HCT116 (cell line): ENCODE measurements at places on chromosomes 7 and 10. TPM values are rescaled to one million over a fixed set of nuclear protein-coding genes. Genes with fewer than 3 reads are reported as not detected.

- DNase-seq = no peak
These were observed 106.8 kb upstream of the CTTNBP2 start for GRCh38 chr7:117979954-117980497.

DNA sequence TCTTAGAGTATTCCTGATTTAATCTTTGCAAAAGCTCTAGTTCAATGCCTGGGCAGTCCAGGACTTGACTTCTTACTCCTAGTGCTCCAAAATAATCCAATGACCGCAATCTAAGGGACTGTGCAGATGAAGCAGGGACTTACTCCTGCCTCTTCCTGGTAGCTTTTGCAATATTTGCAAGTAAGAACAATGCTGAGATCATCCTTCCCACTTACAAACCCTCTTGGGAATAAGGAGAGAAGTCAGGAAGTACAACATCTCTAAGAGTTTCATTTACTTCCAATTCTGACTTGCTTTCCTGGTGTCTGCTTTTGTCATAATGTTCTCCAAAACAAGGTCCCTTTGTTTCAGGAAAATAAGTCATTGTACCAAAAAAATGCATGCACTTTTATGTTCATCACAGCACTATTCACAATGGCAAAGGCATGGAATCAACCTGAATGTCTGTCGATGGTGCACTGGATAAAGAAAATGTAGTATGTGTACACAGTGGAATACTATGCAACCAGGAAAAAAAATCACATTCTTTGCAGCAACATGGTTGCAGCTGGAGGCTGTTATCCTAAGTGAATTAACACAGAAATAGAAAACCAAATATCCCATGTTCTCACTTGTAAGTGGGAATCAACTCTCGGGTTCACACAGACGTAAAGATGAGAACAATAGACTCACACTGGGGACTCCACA, 7.1 kb upstream of the KCNMA1 start:
- DNase-seq = no peak

DNA sequence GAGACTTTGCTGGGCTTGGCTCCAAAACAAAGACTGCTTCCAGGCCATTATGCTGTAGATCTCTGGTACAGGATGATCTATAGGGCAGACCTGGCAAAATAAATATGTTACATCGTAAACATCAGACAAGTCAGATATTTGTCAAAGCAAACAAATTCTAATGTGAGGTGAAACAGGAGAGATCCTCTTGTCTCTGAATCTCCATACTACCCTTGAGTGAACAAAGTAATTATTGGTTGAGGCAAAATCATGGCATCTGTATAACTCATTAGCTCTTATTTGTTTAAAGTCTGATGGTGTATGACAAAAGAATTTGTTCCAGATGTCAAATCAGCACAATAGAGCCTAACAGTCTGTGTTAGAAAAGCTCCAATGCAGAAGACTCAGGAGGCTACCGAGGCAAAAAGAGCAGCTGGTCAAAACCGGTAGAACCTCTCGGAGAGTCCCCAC, 1291.5 kb downstream of the TYW1 start:
- no peak for DNase-seq

- no peak for DNase-seq
These were observed 62.0 kb downstream of the SUFU start for GRCh38 chr10:102565793-102566192.

DNA sequence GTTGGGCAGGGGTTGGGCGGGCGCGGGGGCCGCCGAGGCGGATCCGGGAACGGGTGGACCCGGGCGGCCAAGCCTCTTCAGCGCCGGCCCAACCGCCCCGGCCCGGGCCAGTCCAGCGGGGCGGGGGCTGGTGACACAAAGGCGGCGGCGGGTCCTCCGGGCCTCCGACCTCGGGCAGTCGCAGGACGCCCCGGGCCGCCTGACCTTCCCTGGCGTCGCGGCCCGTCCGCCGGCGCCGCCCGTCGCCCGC, 54.2 kb downstream of the METTL2B start:
- DNase-seq = no peak

DNA sequence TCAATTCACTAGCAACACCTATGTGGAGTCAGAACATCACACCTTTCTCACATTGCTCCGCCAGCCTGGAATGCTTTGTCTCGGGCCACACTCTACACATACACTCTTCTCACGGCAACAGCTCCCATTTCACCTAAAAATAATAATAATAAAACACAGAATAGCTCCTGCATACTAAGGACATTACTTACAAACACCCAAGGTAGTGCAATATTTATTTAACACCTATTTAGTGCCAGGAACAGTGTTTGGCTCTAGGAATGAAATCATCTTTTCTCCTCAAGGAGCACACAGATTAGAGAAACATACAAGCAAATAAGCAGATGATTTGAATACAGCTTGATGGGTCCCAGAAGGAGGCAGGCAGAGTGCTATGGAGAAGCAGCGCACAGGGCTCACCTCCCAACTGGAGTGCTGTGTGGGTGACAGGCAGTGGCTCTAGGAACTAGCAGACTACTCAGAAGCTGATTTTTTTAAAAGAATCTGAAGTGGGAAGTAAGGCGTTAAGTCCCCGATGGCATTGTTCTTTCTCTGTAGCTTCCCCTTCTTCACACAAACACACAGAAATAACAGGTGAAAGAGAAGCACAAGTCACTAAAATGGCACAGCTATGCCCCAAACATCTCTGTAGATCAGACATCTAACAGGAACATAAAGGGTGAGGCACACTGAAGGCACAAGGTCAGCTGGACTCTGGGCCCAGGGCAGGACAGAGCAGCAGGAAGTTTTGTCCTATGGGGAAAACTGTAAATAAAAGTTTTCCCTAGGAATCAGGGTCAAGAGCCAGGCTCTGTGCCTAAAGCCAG, 16.7 kb downstream of the USP6NL start:
- no peak for DNase-seq

DNA sequence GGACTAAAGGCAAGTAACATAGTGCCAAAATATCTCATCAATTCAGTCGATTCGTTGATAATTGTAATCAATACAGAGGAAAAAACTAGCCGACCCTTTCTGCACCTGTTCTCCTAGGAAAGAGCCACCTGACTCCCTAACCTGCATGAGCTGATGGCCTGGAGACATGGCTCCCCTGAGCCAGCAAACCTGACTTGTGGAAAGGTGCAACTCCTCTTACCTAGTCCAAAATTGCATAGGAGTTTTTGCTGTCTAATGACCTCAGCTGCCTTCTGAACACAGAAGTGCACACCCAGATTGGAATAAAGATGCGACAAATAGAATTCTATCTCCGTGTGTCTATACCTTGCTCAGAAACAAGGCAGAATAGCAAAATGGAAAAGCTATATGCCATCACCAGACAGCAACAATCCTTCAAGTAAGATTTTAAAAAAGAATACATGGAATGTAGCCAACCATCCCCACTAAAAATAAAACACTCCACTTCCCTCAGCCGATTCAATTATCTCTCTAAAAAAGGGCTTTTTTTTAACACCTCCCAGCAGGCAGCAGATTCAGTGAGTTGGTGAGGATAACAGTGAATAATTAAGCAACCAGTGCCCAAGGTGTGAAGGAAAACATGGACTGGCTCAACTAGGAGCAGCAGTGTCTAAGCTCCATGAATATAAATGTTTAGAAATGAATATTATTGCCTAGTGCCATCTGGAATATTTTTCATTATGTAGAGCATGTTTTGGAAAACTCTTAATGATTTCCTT, 26.6 kb upstream of the LMTK2 start:
- DNase-seq = no peak

DNA sequence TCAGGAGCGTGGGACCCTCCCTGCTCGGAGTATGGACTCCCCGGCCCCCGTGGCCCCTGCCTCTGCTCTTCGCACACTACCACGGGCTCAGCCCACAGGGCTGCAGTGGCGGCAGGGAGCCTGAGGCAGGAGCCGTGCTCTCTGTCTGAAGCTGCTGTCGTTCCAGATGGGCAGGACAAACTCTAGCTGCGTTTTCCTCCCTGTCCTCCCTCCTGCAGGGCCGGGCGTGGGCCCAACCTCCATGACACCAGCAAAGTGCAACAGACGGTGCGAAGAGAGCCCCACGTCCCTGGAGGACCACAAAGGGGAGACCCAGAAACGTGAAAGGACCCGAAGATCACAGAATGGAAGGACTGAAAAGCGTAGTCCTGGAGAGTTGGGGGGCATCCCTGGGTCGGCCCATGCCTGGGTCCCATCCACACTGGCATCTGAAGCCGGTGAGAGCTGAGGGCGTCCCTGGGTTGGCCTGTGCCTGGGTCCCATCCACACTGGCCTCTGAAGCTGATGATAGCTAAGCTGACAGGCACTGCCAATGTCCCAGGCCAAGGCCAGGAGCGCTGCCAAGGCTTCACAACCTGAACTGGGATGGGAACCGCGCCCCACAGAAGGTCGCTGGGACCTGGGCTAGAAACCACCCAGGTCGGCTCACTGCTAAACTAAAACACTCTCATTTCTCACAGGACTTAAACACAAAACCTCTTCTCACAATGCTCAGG, 267.0 kb downstream of the MAD1L1 start:
- no peak for DNase-seq

DNA sequence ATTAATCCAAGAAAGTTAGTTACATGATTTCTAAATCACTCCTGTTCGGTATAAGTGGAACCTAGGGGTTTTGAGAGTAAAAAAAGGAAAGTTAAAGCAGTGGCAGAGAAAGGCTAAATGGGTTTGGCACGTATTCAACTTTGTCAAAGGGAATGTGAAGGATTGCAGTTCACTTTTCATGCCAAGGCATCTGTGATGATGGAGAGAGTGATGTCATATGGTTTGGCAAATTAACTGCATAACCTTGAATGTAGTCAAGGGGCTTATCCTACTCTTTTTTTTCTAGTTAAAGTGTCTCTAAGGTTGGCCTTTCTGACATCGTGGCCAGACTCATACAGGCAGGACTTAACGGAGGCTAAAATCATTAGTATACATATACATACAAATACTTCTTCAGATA, 277.8 kb downstream of the EXOC4 start:
- DNase-seq = no peak

- DNase-seq = no peak
These were observed 8.4 kb downstream of the GOLGA7B start for GRCh38 chr10:97858001-97858439.

- DNase-seq = no peak
These were observed 35.2 kb upstream of the KLF6 start for GRCh38 chr10:3820255-3820654.

DNA sequence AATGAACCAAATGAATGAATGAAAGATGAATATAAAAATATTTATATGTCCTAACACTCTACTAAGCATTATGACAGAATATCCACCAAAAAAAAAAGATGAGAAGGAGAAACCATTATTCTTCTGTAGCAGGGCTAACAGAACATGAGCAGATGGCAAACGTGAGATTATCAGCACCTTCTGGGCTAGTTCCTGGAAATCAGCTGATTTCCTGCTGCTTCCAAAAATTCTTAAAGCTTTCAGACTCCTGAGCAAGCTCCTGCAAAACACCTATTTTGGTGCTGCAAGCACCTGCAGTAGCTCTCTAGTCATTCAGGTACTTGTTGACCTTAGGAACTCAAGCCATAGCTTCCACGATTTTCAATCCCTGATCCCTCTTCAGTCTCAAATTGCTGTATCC, 51.8 kb downstream of the NPSR1 start:
- DNase-seq = no peak

DNA sequence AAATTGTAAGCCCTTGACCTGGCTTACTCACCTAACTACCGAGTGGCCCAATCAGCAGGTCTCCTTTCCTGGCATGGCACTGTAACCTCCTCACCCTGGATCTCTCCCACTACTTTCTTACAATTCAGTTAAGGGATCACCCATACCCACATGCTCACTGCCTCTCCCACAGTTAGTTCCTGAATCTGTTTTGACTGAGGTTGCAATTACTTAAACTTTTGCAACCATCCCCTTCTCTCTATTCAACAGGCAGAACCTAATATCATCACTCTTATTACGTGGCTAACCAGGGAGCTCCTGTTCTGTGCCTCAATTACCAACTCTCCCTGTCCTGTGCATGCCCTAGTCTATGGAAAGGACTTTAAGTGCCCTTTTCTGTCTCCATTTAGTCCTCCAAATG, 84.2 kb upstream of the IKZF1 start:
- DNase-seq = no peak

DNA sequence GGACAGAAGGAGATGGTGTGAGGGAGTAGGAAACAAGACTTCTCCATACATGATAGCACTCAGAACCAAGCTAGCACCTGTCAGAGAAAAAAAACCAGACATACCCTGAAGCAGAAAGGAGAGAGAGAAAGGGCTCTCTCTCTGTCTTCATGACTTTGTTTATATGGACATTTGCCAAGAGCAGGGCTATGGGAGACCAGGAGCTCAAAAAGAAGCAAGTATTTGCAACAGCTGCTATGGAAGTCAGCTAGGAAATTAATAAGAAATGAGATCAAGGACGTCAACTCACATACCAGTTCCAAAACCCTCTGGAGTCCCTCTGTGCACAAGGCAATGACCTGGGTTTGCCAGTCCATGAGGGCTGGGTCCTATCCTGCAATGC, 111.6 kb downstream of the SGMS1 start:
- no peak for DNase-seq

DNA sequence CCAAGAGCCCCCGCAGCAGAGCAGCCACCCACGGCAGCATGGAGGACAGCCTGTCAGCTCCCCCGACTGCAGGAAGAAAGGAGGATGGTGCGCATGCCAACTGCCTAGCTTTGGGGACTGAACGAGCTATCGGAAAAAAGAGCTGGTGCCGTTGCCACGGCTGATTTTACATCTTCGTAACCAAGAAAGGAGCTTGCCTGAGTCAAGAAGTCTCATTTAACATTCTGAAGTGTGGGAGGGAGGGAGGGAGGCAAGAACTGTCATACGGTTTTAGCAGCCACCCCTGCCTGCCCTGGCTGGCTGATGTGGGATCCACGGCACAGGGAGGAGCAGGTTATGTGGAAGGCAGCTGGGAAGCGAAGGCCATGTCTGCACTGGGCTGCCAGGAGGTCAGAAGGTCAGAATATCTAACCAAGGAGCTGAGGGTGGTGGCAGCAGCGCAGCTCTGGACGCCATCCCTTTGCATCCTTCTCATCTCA, 74.7 kb upstream of the CAMK2B start:
- no peak for DNase-seq

- no peak for DNase-seq
These were observed 31.5 kb upstream of the PRTFDC1 start for GRCh38 chr10:24983946-24984345.

GRCh38 chr10:11145495-11145855, 127.8 kb downstream of the CELF2 start:
- no peak for DNase-seq

- no peak for DNase-seq
These were observed 16.2 kb downstream of the RBP3 start for GRCh38 chr10:47364366-47364765.

DNA sequence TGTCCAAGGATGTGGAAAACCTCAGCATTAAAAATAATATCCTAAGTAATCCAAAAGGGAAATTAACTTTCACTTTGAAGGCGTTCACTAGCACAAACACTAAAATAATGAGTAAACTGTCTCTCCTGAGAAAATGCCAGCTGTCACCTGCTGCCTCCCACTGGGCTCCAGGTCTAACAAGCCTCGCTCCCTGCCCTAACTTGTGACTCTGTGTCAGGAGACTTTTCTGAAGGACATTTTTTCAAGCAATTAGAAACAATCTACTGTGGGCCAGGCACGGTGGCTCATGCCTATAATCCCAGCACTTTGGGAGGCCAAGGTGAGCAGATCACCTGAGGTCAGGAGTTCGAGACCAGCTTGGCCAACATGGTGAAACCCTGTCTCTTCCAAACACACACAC, 72.8 kb upstream of the GLCCI1 start:
- no peak for DNase-seq

The PPIF gene
- 85.0 TPM for total RNA-seq

The HTR5A gene
- total RNA-seq = not detected

The LMOD2 gene
- total RNA-seq = not detected

The EVX1 gene
- total RNA-seq = 0.25 TPM

The CC2D2B gene
- 0.20 TPM for total RNA-seq

The NEBL gene
- 16.6 TPM for total RNA-seq

The CPN1 gene
- total RNA-seq = 0.12 TPM

The MYH16 gene
- total RNA-seq = 0.57 TPM

The OPN4 gene
- total RNA-seq = not detected

The PDK4 gene
- total RNA-seq = 2.1 TPM

The EN2 gene
- 0.32 TPM for total RNA-seq
